Suppressor macrophage treated with lipopolysaccharide for 4 hours (primary cell): ENCODE measurements at places on chromosomes 4 and X.

DNA sequence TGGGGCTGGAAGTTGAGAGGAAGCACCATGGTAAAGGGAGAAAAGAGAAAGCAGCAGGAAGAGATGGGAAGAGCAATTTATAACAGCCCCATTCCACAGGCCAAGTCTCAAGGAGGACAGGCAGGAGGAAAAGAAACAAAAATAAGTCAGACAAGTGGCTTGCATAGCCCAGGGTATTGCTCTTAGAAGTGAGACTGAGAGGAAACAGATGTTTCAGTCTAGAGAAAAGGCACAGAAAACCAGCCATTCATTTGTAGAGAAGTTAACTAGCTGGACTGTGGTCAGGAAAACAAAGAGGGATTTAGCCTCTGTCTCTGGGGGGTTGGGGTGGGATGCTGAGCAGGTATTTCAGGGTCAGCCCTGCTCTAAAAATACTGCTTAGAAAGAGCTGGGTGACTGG, 175.0 kb upstream of the ARHGEF9 start:
- DNase-seq, result no peak

- DNase-seq, result no peak
Observed at GRCh38 chr4:184784628-184785257, 41.0 kb downstream of the ACSL1 start.

GRCh38 chrX:1152090-1152489, 60.4 kb downstream of the CRLF2 start:
- DNase-seq, result no peak

- DNase-seq, result no peak
Observed at GRCh38 chr4:133887723-133888122, 313.9 kb downstream of the PABPC4L start.

GRCh38 chr4:132437117-132437516, 712.0 kb upstream of the PCDH10 start:
- DNase-seq, result no peak

GRCh38 chr4:153595894-153596601, 88.0 kb upstream of the TLR2 start:
- no peak for DNase-seq
